ENCODE measurements at places on chromosomes 12 and 14.

- DNase-seq, result no peak
These were observed 6.6 kb upstream of the NOP2 start for GRCh38 chr12:6574576-6575295.

- DNase-seq, result no peak
These were observed 126.4 kb downstream of the DERA start for GRCh38 chr12:16037533-16037932.

DNA sequence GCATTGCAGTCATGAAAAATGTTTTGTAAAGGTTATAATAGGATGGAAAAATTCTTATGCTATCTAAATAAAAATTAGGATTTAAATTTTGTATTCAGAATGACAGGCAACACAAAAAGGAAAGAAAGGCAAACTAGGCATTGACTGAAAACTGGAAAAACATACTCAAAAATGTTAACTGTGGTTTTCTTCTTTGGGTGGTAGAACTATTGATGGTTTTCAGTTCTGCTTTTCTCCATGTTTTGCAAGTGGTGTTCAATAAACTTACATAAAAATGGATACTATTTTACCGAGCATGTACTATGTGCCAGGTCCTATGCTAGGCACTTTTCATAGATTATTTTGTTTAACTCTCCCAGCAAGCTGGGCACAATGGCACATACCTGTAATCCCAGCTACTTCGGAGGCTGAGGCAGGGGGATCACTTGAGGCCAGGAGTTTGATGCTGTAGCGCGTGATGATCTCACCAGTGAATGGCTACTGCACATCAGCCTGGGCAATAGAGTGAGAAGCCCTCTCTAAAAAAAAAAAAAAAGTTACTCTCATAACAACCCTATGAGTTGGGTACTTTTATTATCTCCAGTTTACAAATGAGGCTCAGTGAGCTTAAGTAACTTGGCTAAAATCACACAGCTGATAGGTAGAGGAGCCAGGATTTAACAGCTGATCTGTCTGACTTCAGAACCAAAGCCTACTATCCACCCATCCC is 26.3 kb upstream of the TCP11L2 start:
- DNase-seq, result no peak

GRCh38 chr12:32382226-32382625 is 17.1 kb upstream of the FGD4 start:
- DNase-seq, result no peak

DNA sequence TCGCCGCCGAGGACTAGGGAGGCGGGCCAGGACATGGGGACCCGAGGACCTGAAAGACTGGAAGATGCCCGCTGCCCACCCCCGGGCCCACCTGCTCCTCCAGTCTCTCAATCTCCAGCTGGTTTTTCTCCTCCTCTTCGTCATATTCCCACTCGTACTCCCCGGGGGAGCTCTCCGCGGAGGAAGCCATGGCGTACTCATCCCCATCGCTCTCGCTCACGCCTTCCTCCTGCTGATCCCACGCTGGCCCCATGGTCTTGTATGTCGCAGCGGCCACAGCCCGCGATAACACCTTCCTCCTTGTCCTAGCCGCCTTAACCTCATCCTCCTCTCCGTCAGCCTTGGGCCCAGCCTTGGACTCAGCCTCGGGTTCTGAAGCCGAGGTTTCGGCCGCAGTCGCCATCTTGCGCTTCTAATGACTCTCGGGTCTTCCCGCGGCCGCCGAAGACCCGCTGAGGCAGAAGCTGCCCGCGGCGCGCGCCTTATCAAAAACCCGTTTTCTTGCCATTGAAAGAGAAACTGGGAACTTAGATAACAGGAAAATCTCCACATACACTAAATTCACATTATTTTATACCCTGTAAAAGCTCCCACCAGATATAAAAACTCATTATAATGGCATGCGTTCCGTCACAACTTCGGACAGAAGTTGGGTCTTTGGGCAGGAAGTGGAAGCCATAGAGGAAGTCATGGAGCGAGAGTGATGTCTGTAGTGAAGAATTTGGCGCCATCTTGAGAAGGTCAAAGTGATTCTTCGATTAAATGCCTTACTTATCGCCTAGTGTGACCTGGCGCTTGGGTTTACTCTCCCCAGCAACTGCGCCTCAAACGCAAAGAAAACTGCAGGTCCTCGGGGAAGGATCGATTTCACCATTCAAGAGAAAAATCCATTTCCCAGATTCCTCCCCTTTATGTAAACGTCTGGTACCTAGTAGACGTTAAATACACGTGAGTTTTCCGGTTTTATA is at the start of gene SART3:
Gene SART3, minus strand, starts transcription at position 422 of the 968 bp plus-strand sequence. Its CDS starts 19 bp downstream, at position 403.
- peak; percentile 98 for DNase-seq

DNA sequence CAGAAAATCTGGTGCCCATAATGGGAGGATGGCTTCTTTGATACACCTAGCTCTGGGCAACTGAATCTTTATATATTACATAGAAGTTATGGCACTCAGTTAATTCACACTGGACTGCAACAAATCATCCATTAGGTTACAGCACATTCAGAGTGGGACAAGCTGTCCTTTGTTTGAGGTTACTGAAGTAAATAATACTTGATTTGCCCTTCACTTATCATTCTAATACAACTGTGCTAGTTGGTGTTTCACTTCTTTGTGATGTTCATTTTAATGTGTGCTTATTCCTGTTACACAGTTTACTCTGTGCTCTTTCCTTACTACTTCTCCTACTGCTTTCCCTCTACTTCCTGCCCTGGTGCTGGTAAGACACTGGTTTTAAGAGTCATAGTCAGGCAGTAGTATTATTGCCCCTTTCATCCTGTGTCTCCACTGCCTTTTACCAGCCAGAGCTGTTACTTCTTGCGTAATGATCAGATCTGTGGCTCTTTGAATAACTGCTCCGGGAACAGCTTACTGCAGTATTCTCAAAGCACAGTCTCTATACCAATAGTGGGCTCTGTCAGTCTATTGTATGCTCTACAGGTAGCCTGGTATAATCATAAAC is 36.4 kb upstream of the GXYLT1 start:
- DNase-seq, result no peak

GRCh38 chr12:101877806-101878242 is 444 bp downstream of the DRAM1 start:
- peak; percentile 34 for DNase-seq

DNA sequence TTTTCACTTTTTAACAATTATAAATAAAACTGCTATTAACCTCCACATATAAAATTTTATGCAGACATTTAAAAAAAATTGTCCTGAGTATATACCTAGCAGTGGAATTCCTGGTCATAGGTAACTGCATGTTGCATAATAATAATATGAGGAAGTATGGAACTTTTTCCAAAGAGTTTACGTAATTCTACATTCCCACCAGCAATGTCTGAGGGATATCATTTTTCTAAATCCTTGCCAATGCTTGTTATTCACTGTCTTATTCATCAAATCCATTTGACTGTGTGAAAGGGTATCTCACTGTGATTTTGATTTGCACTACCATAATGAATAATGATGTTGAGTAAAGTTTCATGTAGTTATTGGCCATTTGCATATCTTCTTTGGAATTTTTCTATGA is 393.8 kb downstream of the LRFN5 start:
- DNase-seq, result no peak

- no peak for DNase-seq
These were observed at the start of gene AQP6 for GRCh38 chr12:49972641-49973360. AQP6 (plus strand) TSS chr12:49972947; CDS start chr12:49973174, 227 bp downstream.

GRCh38 chr12:5718073-5718472 is 227.0 kb downstream of the ANO2 start:
- DNase-seq, result no peak

GRCh38 chr12:42039176-42039575 is 105.5 kb downstream of the GXYLT1 start:
- DNase-seq, result peak; percentile 12

DNA sequence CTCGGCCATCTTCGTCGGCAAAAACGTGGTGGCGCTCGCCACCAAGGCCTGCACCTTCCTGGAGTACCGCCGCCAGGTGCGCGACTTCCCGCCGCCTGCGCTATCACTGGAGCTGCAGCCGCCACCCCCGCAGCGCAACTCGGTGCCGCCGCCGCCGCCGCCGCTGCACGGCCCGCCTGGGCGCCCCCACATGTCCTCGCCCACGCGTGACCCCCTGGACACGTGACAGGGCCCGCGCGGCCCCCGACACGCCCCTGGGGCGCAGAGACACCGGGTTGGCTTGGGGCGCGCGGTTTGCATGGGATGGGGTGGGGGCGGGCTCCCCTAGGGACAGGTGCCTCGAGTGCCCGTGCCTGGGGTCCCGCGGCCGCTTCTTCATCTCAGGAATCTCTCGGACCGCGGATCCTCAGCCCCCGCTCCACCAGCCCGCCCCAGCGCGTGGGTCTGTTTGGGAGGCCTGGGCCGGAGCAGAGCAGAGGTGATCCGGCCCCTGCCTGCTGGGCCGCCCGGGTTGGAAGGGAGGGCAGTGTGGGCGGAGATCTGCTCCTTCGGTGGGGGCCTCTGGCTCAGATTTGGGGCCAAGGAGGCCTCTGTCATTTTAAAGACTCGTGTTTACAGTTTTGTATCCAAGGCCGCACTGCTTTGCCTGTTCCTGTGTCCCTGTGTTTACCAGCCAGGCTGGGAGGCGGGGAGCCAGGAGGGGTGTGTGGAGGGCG is 3.3 kb downstream of the TMEM121 start:
- DNase-seq, result no peak

DNA sequence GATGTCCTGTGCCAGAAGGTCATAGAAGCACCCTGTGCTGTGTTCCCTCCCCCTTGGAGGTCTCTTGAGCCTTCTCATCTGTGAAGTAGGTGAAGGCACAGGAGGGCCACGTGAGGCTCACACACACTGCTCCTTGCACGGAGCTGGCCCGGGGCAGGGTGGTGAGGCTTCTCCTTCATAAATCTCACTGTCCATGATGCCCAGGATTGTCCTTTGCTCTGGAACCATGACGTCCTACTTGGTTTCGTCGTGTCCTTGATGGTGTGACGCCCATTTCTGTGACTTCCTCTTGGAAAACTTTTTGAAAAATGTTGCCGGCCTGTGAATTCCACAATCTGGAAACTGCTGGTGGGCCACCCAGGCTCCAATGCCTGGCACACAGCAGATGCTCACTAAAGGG is 34.4 kb downstream of the SH2B3 start:
- DNase-seq, result no peak

- DNase-seq, result peak; percentile 50
These were observed 53.4 kb downstream of the SRGAP1 start for GRCh38 chr12:63897931-63898330.

- no peak for DNase-seq
These were observed 2.0 kb downstream of the RMST start for GRCh38 chr12:97464385-97465321.

GRCh38 chr12:78964521-78964920 is 99.9 kb downstream of the SYT1 start:
- DNase-seq, result no peak

GRCh38 chr14:103960457-103961055 is 18.2 kb upstream of the RD3L start:
- DNase-seq, result no peak

DNA sequence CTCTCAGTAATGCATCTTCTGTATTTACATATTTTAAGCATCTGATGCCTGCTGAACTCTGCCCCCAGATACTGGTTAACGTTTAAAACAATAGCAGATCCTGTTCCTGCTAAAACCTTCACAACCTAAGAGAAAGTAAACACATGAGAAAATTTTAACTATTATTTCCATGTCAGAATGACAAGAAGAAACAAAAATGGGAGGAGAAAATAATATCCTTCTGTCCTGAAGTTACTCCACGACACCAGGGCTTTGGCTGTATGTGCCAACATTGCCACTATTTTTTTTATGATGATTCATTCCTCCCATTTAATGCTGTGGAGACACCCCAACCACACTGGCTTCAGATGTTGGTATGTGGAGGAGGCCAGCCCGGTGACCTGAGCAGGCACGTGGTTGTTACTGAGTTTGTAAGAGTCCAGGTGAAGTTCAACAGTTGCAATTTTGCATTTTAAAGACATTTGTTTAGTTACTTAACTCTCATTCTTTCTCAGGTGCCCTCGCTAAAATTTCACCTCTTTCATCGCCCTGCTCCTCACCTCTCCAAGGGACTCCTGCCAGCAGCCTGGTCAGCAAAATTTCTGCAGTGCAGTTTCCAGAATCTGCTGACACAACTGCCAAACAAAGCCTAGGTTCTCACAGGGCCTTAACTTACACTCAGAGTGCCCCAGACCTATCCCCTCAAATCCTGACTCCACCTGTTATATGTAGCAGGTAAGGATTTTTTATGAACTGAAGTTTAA is 65.5 kb upstream of the SLCO1C1 start:
- DNase-seq, result no peak

- no peak for DNase-seq
These were observed 18.9 kb upstream of the PLEKHH1 start for GRCh38 chr14:67514203-67514607.

DNA sequence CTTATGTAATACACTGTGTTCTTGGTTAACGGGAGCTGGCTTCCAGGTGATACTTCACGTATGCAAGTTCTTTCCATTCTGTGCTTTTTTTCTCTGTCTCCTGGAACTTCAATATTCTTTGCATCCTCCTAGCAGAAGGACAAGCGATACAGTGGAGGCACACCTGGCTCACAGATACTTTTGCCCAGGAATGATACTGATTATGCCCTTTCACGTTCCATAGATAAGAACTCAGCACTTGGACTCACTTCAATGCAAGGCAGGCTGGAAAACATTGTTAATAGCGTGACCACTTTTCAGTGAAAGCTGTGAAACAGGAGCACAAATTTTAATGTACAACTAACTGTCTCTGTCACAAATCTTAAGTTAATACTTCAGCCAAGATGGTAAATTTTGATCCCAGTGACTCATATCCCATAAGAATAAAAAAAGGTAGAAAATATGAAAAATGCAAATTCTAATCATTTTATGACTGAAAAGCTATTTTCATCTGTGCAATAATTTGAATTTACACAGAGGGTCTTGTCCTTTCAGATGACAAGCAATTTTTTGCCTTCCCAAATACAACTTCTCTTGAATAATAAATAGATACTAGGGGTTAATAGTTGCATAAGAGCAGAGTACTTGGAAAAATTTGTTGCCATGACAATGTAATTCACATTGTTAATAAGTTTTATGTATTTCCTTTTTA is 919.0 kb downstream of the GALC start:
- DNase-seq, result no peak

DNA sequence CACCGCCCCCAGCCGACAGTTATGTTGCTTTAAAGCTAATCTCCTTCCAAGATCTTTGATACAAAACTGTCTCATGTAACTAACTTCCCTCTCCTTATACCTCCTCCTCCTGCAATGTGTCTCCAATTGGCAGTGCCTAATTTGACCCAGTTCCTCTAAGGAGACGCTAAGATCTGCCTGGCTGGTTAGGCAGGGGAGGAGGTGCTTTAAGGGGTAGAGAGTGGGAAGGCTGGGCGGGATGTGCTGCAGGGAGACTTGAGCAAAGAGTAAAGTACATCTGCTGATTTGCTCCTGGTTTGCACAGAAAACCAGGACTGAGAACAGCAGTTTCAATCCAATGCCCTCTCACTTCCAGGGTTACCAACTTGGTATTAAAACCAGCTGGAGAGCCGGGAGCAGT is 7.4 kb upstream of the IKZF4 start:
- DNase-seq, result no peak

GRCh38 chr12:78470354-78471195 is 394.0 kb upstream of the SYT1 start:
- peak; percentile 25 for DNase-seq

DNA sequence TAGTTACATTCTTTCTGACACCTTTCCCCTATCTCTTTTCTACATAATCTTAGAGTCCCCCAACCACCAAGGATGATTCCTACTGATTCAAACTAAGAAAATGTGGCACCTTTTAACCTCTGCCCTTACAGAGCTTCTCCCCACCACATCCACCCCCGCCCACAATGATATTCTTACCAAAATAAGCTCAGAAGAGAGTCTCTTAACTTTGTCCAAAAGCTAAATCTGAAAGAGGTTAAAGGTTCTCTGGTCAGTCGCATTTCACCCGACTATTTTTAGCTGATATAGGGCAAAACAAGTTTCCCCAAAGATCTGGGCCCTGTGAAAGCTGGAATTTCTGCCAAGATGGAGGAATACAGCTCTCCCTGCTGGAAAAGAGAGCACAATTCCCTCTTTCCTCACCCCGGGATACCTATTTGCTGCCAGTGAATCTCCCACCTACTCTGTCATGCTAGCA is 128.6 kb downstream of the ZFP36L1 start:
- DNase-seq, result no peak

Measured in hematopoietic multipotent progenitor cell treated with erythropoietin and hydrocortisone succinate and interleukin-3 and kit ligand, for 8 days (in vitro differentiated cells).